ENCODE measurements at places on chromosomes 1 and 21. TPM values are rescaled to one million over a fixed set of nuclear protein-coding genes. Genes with fewer than 3 reads are reported as not detected.

DNA sequence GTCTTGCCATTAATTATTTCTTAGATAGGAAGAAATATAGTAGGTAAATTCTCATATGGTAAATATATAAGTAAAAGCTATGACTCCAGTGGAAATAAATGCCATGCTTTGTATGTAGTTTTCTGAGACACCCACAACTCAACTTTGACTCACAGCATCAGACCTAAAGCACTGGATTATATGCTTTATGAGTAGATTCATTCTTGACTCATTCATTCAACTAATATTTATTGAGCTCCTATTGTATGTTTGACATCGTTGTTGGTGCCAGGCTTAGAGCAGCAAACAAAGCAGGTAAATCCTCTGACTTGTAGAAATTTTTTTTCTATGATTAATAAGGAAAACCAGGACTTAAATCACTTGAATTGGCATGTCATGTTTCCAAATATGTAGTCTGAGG is 211.4 kb downstream of the PTPRC start:
- no peak overlapping the region for H3K27ac ChIP-seq
- no peak for DNase-seq

DNA sequence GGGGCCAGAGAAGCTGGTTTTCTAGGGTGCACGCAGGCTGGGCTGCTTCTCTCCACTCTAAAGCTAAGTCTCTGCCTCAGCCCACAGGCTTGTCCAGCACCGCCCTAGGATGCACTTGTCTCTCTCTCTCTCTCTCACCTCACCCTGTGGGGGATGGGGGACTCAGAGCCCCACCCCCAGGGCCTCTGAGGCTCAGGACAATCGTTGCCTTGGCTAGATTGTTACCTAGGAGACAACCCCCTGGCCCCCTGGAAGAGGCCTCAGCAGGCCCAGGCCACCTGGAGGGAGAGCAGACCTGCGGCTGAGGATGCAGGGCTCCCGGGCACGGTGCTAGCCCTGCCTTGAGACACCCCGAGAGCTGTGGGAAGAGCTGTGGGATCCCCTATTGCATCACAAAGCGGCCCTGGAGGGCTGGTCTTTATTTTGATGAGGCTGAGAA is at the start of gene ACTRT2:
Gene ACTRT2 (plus strand): TSS at position 235 of the 439 bp plus-strand sequence. CDS start 220 bp downstream, outside the sequence.
- no peak within 1 kb of the TSS for H3K4me3 ChIP-seq
- DNase-seq = peak; percentile 75
- no peak within 1 kb of the TSS for H3K27ac ChIP-seq
- no peaks in the 10 kb centered on the region for H3K4me1 ChIP-seq

- H3K4me1 ChIP-seq = peaks cover 50% of the 10 kb centered on the region
- no peak for DNase-seq
- no peaks in the 10 kb centered on the region for H3K27me3 ChIP-seq
- H3K4me3 ChIP-seq = no peak overlapping the region
- no peaks in the 10 kb centered on the region for H3K36me3 ChIP-seq
Measured at GRCh38 chr1:198500096-198500495, 40.4 kb downstream of the ATP6V1G3 start.

- H3K36me3 ChIP-seq = no peaks in the 10 kb centered on the region
- no peak overlapping the region for H3K4me3 ChIP-seq
- no peak for DNase-seq
- H3K27me3 ChIP-seq = peaks cover 18% of the 10 kb centered on the region
- H3K27ac ChIP-seq = no peak overlapping the region
Measured at GRCh38 chr1:24321126-24321525, 2.0 kb downstream of the GRHL3 start.

- no peak overlapping the region for H3K27ac ChIP-seq
- H3K4me1 ChIP-seq = peaks cover 19% of the 10 kb centered on the region
- no peak for DNase-seq
- H3K4me3 ChIP-seq = no peak overlapping the region
- no peaks in the 10 kb centered on the region for H3K27me3 ChIP-seq
Measured at GRCh38 chr21:31356440-31356839, 12.4 kb upstream of the TIAM1 start.

DNA sequence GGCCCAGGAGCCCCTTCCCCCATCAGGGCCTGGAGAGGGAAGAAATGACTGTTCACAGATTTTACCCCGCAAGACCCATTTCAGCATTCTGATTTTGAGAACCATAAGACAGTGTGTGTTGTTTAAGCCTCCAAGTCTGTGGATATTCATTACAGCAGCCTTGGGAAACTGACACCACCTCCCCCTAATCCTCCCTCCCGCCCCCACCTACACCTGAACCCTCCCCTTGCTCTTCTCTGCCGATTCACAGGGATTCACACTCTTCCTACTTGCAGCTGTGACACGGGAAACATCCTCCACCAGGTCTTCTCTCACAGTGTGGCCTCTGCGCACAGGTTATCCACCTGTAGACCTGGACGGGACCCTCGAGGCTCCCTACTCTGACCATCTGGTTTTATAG is 50.1 kb downstream of the RIPK4 start:
- no peaks in the 10 kb centered on the region for H3K36me3 ChIP-seq
- H3K27me3 ChIP-seq = peaks cover 14% of the 10 kb centered on the region
- no peak overlapping the region for H3K4me3 ChIP-seq
- no peak for DNase-seq

GRCh38 chr21:36135391-36136102 is 668 bp downstream of the CBR3 start:
- no peaks in the 10 kb centered on the region for H3K27me3 ChIP-seq
- H3K4me3 ChIP-seq = peak overlapping the region; percentile 87
- H3K27ac ChIP-seq = peak overlapping the region; percentile 88

DNA sequence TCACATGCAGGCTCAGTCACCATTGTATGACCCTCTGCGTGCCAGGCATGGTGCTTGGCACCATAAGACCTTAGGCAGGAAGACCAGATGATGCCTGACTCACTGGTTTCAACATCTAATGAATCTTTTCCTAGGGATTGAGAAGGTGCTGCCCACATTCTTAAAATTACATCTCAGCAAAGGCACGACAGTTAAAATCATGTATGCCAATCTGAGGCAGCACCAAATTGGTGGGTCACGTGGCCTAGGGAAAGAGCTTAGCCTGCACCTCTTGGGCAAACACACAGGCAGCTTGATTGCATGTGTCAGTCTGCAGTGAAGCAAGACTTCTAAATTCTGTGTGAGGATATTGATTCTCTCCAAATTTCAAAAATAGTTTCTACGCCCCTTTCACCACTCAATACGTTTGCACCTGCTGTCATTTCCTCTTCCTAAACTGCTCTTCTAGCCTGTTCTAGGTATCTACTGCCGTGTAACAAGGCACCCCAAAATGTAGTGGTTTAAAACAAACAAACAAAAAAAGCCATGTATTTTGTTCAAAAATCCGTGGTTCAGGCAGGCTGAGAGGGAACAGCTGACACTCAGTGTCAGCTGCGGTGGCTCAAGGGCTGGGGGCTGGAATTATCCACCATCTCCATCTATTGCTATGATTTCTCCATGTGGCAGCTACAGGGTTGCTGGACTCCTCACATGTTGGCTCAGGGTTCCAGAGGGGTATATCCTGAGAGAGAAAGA is 160.2 kb upstream of the FGGY start:
- H3K4me3 ChIP-seq = no peak overlapping the region
- DNase-seq = no peak
- no peaks in the 10 kb centered on the region for H3K36me3 ChIP-seq
- no peak overlapping the region for H3K27ac ChIP-seq
- peaks cover 8% of the 10 kb centered on the region for H3K4me1 ChIP-seq

DNA sequence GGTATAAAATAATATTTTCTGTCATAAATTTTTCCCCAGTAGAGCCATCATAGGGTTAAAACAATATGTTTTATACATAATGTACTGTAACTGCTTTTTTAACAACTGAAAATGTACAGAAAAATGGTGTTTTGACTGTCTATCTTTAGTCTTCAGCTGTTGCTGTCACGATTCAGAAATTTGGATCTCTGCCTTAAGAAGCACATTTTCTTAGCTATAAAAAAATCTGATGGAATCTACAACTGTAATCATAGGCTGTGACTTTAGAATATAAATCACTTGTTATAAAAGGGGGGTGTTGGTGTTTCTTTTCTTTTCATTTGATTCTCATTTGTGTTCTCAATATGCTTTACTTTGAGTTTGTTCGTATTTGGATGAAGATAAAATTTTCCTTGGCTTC is 187.5 kb downstream of the PDE4B start:
- peak overlapping the region; percentile 2 for H3K27ac ChIP-seq
- H3K4me3 ChIP-seq = no peak overlapping the region
- no peaks in the 10 kb centered on the region for H3K27me3 ChIP-seq
- H3K4me1 ChIP-seq = peaks cover 21% of the 10 kb centered on the region
- DNase-seq = no peak

DNA sequence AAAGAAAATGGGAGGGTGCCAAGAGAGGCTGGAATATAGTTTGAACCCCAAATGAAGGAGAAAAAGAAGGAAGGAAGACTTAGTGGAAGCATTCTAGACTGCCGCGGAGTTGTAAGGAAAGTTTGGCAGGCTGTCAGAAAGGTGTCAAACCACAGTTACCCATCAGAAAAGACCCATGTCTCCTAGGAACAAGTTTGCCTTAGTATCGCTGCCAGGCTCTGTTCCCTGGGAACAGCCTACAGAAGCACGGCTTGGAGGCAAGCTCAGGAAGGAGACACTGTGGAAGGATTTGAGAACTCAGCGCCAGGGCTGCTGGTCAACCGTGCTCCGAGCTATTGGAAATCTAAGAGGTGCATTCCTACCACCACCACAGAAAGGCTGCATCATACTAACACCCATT is 197.4 kb downstream of the RRAGC start:
- H3K27ac ChIP-seq = no peak overlapping the region
- no peaks in the 10 kb centered on the region for H3K4me1 ChIP-seq
- peaks cover 51% of the 10 kb centered on the region for H3K27me3 ChIP-seq
- H3K4me3 ChIP-seq = no peak overlapping the region
- H3K36me3 ChIP-seq = peaks cover 6% of the 10 kb centered on the region

DNA sequence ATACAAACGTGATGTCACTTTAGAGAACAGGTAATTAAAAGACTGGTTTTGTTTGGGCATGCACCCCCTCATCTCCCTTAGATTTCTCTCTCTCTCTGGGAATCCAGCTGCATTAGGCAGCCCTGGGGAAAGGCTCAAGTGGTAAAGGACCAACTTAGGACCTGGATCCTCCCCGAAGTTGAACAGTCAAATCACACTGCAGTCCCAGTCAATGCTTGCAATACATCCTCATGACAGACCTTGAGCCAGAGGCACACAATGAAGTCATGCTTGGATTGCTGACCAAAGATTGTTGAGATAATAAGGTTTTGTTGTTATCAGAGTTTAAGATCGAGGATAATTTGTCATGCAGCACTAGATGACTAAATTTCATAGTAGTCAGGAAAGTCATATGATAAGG is 1285.8 kb upstream of the NCAM2 start:
- no peak for DNase-seq
- no peak overlapping the region for H3K27ac ChIP-seq
- no peak overlapping the region for H3K4me3 ChIP-seq
- H3K4me1 ChIP-seq = no peaks in the 10 kb centered on the region

DNA sequence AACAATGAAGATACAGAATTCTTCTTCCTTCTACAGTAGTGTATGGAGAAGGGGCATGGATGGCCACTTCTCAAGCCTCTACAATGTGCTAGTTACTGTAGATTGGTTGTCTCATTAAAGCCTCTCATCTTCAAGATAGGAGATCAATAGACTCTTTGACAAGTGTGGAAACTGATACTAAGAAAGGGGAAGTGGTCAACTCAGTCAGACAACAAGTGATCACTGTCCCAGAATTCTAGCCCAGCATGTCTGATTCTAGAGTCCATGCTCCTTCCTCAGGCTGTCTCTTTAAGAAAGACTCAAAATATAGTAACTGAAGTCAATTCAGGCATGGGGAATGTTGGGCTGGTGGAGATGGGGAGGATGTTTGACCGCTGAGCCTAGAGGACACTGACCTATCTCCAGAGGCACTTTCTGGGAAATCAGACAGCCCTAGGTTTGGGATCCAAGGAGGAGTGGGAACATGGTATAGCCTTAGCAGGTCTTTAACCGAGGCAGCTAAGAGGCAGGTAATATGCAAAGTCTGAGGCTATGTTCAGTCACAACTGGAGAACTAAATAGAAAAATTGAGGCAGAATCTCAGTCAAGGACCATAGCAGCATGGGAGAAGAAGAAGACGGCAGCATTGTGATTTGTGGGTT is 39.3 kb upstream of the EYA3 start:
- H3K4me3 ChIP-seq = no peak overlapping the region
- DNase-seq = no peak
- H3K4me1 ChIP-seq = peaks cover 7% of the 10 kb centered on the region
- H3K27ac ChIP-seq = no peak overlapping the region

DNA sequence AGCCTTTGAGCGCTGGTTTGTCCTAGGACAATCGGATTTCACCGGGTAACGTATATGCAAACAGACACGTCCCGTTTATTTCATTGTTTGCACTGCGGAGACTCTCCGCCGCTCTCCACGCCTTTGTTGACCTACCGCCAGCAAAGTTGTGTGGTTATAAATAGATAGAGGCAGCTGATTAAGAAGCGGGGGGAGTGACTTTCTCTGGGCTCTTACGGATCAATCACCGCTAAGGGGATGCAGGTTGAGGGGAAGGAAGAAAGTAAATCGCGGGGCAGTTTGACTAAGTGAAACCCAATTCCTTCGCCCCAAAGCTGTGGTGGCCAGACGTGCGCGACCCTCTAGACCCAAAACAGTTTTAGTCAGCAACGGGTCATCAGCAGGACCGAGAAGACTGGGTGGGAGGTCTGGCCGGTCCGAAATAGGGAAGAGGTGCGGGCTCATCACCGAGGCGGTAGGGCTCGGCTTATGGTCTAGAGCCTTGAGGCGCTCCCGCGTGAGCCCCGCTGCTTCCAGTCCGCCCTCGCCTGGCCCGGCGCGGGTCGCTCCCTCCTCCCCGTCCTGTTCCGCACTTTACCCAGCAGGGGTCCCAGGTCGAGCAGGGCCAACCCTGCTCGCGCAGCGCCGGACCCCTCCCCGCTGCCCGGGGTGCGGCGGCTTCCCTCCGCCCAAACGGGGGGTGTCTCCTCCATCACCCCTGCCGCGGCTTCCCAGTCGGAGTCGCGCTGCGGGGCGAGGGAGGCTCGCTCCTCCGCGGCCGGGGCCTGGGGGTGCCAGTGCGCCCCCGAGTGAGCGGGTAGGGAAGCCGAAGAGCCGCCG is 120.8 kb upstream of the RRP15 start:
- DNase-seq = no peak
- H3K4me1 ChIP-seq = peaks cover 15% of the 10 kb centered on the region
- peaks cover 65% of the 10 kb centered on the region for H3K27me3 ChIP-seq
- H3K4me3 ChIP-seq = peak overlapping the region; percentile 64

GRCh38 chr1:200205216-200205995 is 177.9 kb downstream of the NR5A2 start:
- peaks cover 9% of the 10 kb centered on the region for H3K4me1 ChIP-seq
- H3K27ac ChIP-seq = no peak overlapping the region
- H3K36me3 ChIP-seq = no peaks in the 10 kb centered on the region
- no peak for DNase-seq
- no peak overlapping the region for H3K4me3 ChIP-seq

GRCh38 chr1:99786751-99787501 is 20.5 kb upstream of the FRRS1 start:
- no peaks in the 10 kb centered on the region for H3K4me1 ChIP-seq
- no peak for DNase-seq
- no peak overlapping the region for H3K4me3 ChIP-seq
- peaks cover 14% of the 10 kb centered on the region for H3K27me3 ChIP-seq

GRCh38 chr1:44543786-44544185 is 130.5 kb downstream of the TMEM53 start:
- no peak overlapping the region for H3K27ac ChIP-seq
- no peak overlapping the region for H3K4me3 ChIP-seq
- peaks cover 42% of the 10 kb centered on the region for H3K27me3 ChIP-seq
- no peaks in the 10 kb centered on the region for H3K4me1 ChIP-seq

WNT3A gene
- not detected for total RNA-seq

FCRL3 gene
- not detected for total RNA-seq

PRKAB2 gene
- total RNA-seq = 29.5 TPM

KMO gene
- not detected for total RNA-seq

OTUD7B gene
- 25.3 TPM for total RNA-seq

CYP4X1 gene
- total RNA-seq = 1.1 TPM

Measured in chondrocyte (in vitro differentiated cells).